BJ (cell line): ENCODE measurements at places on chromosomes 7 and 10. TPM values are rescaled to one million over a fixed set of nuclear protein-coding genes. Genes with fewer than 3 reads are reported as not detected.

GRCh38 chr10:109467551-109467950 lies 455.8 kb downstream of the XPNPEP1 start:
- no peak for DNase-seq

MYPN gene
- polyA plus RNA-seq = 9.7 and 10.5 TPM in 2 replicates

SPDYE1 gene
- polyA plus RNA-seq = not detected in 2 replicates

PGAM2 gene
- polyA plus RNA-seq = 0.16 TPM in 1 of 2 replicates, not detected in the other

ZPBP gene
- polyA plus RNA-seq = not detected in 2 replicates

CLRN3 gene
- polyA plus RNA-seq = not detected in 2 replicates

DNA sequence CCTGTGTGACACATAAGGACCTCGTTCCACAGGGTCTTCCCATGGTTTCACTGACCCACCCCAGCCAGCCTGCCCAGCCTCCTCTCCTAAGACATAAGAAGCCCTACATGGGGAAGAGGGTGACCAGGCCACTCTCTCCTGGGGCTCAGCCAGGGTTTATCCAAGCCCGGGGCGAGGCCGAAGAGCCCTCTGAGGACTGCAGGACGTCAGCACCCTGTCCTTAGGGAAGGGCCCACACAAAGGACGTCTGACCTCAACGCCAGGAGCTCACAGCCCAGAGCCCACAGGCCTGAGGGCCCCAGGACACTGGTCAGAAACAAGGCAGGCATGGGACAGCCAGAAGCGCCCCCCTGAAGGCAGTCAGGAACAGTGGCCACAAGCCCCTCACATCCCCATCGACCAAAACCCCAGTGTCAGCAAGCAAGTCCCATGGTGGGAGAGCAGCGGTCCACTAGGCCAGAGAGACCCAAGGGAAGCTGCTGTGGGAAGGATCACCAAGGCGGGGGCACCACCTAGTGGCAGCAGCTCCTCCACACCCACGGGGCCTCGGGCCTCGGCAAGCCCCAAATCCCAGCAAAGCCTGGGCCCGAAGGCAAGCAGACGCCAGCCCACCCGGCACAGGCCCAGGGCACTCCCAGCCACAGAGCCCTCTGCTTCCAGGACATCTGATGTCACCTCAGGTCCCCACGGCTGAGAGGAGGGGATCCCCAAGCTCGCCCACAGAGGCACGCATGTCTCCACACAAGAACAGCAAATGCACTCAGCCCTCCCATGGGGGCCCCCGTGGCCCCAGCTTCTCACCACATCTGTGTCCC lies 23.4 kb downstream of the MAD1L1 start:
- no peak for DNase-seq

AGR2 gene
- not detected in 2 replicates for polyA plus RNA-seq

- no peak for DNase-seq
Measured at GRCh38 chr10:122464586-122464985, 3.2 kb downstream of the HTRA1 start.

CUBN gene
- 0.39 TPM in 2 replicates for polyA plus RNA-seq

GRCh38 chr10:70571636-70572439 lies 30.7 kb downstream of the PRF1 start:
- no peak for DNase-seq

- DNase-seq = no peak
Measured at GRCh38 chr7:100247152-100247757, 27.5 kb downstream of the PVRIG start.

DNA sequence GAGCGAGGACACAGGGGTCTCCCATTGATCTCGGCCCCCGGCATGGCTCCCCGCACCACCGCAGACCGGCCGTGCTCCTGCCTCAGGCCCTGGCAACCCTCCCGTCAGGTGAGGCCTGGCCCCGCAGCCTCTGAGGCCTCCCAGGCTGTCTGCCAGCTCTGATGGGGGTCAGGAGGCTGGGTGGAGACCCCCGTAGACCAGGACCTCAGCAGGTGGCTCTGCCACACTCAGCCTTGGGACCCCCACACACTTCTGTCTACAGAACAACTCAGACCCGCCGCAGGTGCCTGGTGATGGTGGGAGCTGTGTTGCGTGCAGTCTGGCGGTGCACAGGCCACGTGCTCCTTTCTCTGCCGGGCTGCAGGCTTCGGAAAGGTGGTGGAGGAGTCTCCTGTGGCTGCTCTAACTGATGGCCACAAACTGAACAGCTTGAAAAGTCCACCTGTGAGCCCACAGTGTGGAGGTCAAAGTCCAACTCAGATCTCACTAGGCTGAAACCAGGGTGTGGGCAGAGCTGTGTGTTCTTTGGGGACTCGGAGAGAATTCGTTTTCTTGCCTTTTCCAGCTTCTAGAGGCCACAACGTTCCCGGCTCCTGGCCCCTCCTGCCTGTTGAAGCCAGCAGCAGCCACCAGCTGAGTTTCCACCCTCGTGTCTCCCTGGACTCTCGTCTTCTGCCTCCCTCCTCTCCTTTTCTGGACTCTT lies 62.5 kb downstream of the PWWP2B start:
- DNase-seq = no peak

DNA sequence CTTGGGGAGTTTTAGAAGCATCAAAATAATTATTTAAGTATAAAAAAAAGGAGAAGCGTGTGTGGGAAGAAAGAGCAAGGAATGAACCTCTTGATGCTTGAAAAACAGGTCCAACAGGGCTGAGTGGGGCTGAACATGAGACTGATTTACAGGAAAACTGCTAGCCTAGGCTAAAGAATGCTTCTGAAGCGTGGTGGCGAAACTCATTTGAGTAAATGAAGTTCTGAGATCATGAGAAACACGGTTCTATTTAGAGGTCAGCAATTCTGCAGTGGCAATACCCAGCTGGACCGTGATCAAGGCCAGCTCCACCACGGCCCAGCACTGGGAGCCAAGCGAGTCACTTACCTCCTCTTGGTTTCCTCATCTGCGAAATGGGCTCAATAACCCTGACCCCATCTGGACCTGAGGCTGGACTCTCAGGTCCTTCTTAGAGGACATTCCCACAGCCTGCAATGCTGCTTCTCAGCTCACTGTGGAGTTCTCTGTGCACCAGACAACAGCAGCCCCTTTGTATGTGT lies 140.1 kb upstream of the ADAM12 start:
- no peak for DNase-seq

- no peak for DNase-seq
Measured at GRCh38 chr7:107471292-107472070, 1.6 kb downstream of the GPR22 start.

DNA sequence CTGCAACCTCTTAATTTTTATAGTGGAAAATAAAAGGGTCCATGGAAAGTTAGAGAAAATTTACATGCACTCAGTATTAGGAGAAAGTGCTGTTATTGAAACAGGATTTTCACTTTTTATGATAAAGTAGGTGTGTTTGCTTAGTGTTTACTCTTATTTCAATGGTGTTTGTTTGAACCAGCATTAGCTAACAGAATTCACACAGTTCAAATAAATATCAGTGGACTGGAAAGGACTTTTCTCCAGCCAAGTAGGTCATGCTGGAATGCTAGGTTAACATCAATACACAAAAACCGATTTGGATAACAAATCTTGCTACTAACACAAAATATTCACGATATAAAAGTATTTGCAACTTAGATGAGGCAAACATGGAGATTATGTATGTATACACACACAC lies 49.4 kb upstream of the BET1 start:
- DNase-seq = no peak

OR2A5 gene
- polyA plus RNA-seq = not detected in 2 replicates

- no peak for DNase-seq
Measured at GRCh38 chr10:127399668-127400067, 149.4 kb upstream of the NPS start.

DNA sequence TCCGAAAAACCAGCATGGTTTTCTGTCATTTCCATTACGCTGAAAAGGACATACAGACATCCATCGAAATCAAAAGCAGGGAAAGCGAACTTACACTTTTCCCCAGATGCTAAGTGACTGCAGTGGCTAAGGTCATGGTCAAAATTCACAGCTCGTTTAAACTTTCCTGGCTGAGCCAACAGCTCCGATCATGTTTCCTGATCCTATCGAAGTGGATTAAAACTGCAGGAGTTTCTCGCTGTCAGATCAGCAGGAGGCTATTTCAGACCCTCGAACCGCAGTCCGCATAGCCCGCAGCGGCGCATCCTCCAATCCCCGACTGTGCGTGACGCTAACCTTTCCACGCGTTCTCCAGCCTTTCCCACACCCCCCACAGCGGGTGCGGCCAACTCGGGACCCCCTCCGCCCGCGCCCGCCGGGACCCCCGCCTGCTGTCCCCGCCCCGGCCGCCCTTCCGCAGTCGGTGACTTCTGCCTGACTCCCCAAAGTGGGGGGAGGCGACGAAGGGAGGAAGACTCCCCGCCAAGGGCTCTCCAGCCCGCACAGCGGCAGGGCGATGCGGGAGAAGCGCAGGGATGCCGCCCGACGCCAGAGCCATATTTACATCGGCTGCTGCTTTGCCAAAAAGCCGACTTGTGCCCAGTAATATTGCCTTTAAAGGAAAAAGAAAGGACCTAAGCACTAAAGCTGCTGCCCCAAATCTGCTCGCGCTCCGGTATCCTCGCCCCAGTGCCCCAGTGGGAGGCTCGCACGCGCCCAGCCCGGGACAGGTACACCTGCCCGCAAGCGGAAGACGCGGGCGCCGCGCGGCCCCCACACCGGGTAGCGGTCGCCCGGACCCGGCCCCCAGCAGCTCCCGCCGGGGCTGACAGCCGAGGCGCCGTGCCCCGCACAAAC lies 1.2 kb downstream of the PIP4K2A start:
- no peak for DNase-seq

DNA sequence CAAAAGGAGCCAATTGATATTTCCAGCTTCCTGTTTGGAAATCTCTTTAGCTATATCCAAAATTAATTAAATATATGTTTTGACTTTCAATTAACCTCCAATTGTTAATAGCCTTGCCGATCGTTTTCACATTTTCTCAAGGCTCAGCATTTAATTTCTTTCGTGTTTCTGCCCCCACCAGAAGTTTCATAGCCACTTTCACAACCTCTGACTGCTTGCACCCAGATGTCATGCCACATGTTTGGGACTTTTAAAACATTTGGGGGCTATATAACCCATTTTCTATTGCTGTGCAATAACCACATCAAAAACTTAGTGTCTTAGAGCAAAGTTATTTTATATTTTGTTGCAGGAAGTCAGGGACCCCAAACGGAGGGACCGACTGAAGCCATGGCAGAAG lies 510.6 kb upstream of the CNTNAP2 start:
- no peak for DNase-seq

DNA sequence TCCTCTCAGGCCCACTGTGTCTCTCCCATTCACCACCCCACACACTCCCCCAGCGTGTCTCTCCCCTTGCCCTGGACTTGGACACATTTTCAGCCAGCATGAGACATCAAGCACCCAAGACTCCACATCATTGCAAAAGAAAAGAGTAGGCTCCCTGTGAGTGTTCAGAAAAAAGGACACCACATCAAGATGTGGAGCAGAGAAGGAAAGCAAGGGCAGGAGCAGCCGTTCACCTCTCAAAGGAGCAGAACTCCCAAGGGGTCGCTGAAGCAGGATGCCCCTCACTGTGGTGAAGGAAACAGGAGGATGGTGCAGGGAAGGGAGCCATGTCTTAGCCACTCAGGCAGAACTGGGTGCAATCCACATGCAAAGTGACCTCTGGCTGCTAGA lies 89.9 kb upstream of the MACROH2A2 start:
- no peak for DNase-seq

- DNase-seq = no peak
Measured at GRCh38 chr10:92850185-92850584, 1.9 kb downstream of the EXOC6 start.

DNA sequence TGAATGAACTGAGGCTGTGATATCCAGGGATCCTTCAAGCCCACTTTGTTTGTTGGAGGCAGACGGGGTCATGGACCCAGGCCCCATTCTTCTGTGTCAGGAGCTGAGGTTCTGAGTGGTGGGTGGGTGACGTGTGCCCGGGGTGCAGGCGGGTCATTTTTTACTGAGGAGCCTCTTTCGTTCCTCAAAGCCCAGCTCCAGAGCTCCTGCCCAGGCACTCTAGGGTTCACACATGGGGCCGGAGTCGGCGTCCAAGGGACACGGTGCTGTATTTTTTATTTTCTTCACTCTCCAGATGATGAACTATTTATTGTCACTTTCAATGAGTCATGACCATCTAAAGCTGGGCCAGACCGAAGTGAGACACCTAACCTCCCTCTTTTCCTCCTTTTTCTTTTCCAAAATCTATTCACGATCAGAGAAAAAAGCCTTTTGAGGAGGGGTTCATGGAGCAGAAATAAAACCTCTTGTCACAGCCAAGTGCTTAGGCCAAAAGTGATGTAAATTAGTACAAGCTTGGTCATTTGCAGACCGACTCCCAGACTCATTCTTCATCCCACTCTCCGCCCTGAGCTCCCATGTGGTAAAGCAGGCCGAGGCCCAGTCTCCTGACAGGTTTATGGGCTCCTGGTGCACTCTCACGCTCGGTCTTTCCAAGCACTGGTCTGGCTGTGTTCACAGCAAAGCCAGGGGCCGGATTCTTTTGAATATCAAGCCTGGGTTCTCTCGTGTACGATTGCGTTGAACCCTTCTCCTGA lies 41.4 kb upstream of the PITRM1 start:
- no peak for DNase-seq

GRCh38 chr7:6675807-6676405 lies 30.8 kb downstream of the ZNF12 start:
- no peak for DNase-seq

- DNase-seq = no peak
Measured at GRCh38 chr10:45399113-45399512, 25.1 kb downstream of the ALOX5 start.

COBL gene
- not detected in 2 replicates for polyA plus RNA-seq

DNA sequence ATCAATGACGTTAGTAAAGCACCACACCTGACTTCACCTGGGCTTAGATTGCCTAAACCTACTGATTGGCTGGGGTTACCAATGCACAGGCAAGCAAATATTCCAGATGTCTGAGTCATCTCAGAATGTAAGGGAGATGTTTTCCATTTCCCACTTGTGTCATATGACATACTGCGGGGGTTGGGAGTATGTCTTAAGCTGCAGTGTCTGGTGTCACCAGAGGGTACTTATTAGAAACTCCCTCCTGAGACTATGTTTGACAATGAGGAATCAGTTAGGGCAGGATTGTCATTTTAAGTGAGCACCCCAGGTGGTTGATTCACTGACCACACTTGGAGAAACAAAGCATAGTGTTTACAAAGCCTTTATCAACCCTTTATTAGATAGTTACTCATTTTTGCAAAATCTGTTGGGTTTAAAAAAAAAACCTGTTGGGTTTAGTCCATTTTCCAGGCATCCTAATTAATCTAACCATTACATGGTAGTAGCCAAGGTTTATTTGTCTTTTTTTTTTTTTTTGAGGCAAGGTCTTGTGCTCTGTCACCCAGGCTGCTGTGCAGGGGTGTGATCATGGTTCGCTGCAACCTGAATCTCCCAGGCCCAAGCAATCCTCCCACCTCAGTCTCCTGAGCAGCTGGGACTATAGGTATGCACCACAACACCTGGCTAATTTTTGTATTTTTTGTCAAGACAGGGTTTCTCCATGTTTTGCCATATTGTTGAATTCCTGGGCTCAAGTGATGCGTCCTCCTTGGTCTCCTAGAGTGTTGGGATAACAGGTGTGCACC lies 72.5 kb downstream of the CDK6 start:
- DNase-seq = no peak

DNA sequence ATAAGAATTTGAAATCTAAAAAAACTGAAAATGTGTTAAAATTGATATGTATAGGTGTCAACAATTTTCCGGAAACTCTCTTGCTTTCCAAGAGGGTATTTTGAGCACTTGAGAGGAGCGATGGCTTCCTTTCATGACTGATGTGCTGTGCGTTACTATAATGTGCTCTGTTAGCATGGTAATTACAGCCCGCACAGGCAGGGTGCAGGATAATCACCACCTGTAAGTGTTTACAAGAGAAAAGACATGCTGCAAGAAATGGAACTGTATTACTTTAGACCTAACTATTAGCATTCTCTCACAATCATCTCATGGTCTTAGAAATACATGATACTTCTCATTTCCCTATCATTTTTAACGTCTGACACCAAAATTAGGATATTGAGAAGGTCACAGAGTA lies 92.4 kb upstream of the ADARB2 start:
- no peak for DNase-seq

- no peak for DNase-seq
Measured at GRCh38 chr10:97975598-97975997, 54.8 kb downstream of the CRTAC1 start.
